ENCODE measurements at places on chromosomes 4 and X.

- DNase-seq: no peak
Measured at GRCh38 chr4:26204911-26205370, 115.9 kb upstream of the RBPJ start.

DNA sequence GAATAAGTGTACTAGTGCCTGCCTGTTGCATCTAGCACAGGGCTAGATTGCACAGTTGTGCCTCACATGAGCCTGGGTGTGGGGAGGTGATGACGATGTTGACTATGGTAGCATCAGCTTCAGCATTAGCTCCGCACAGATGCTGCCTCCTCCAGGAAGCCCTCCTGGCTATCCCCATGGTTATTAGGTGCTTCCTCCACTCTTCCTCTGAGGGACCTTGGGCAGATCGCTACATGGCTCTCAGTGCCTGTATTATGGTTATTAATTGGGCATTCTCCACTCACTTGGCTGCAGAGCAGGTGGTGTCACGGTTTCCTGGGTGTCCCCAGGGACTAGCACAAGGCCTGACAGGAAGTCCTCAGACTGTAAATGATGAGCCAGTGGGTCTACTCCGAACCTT lies 325.6 kb downstream of the ARHGAP10 start:
- no peak for DNase-seq

- no peak for DNase-seq
Measured at GRCh38 chrX:15376956-15377355, 7.3 kb downstream of the VEGFD start.

DNA sequence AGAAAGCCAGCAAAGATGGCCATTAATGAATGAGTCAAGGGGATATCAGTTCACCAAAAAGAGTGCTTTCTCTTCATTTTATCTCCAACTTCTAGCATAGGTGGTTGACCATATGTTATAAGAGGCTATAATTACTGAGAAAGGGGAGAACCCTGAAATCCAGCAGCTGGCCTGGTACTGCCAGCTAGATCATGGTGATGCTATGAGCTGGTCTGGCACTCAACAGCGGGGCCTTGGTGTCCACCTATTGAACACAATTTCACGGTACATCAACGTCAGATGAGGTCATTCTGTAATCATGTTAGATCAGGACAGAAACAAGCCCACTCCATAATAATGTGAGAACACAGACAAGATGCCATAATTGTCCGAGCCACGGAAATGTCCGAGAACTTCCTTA lies 1644.8 kb upstream of the PCDH7 start:
- no peak for DNase-seq

DNA sequence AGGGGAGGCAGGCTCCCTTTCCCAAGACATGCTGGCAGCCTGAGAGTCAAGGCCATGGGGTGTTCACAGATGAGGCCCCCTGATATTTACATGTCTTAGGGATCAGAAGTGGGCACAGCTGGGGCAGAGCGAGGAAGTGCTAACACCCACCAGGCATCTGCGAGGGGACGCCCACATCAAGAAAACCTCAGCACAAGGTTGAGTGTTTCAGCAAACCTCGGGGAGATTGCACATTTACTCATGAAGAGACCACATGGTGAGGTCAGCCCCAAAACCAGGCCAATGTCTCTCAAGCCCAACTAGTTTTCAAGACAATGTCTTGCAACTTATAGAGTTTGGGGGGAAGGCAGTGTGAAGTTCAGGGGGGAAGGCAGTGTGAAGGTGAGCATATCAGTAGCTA lies 55.2 kb downstream of the CLNK start:
- no peak for DNase-seq

DNA sequence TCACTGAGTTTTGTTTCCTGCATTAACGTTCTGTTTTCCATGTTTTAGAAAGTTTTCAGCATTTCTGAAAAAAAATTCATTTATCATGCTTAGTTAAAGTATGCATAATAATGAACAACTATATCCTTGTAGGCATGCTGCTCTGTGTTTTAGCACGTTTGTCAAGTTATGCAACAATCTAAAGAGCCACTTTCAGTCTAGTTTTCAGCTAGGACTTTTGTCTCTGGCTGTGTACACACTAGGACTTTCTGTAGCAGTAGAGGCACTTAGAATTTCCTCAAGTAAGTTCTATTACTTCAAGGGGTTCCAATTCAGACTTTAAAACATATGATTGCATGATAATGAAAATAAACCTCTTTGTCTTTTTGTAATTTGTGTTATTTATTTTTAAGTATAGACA lies 12.4 kb downstream of the DCAF8L1 start:
- DNase-seq: no peak

GRCh38 chr4:88144866-88145300 lies 13.6 kb downstream of the ABCG2 start:
- DNase-seq: no peak

- no peak for DNase-seq
Measured at GRCh38 chr4:139655116-139655515, 10.5 kb upstream of the MGST2 start.

All from fibroblast of the conjunctiva (primary cell).